ENCODE measurements at places on chromosomes 11 and 22.

DNA sequence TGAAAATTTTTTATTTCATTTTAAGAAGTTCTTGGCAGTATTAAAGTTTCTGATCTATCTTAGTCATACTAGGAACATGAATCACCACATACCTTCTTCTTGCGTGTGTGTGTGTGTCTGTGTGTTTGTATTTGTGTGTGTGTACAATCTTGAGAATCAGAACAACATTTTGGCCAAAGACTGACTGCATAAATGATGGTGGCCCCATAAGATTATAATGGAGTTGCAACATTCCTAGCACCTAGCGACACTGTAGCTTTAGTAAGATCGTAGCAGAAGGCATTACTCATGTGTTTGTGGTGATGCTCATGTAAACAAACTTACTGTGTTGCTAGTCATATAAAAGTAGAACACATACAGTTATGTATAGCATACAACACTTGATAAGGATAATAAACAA, 205.4 kb downstream of the FAM76B start:
- H3K4me3 ChIP-seq = no peak overlapping the region
- no peaks in the 10 kb centered on the region for H3K4me1 ChIP-seq
- H3K27ac ChIP-seq = no peak overlapping the region
- H3K27me3 ChIP-seq = no peaks in the 10 kb centered on the region

- no peak overlapping the region for H3K4me3 ChIP-seq
- H3K27me3 ChIP-seq = no peaks in the 10 kb centered on the region
- no peak for DNase-seq
- H3K36me3 ChIP-seq = no peaks in the 10 kb centered on the region
- peaks cover 12% of the 10 kb centered on the region for H3K4me1 ChIP-seq
These were observed 268.0 kb upstream of the ANO3 start for GRCh38 chr11:26063915-26064314.

- H3K27ac ChIP-seq = no peak overlapping the region
- DNase-seq = no peak
- H3K4me3 ChIP-seq = no peak overlapping the region
- H3K4me1 ChIP-seq = no peaks in the 10 kb centered on the region
These were observed 150.6 kb downstream of the DSCAML1 start for GRCh38 chr11:117646411-117646810.

DNA sequence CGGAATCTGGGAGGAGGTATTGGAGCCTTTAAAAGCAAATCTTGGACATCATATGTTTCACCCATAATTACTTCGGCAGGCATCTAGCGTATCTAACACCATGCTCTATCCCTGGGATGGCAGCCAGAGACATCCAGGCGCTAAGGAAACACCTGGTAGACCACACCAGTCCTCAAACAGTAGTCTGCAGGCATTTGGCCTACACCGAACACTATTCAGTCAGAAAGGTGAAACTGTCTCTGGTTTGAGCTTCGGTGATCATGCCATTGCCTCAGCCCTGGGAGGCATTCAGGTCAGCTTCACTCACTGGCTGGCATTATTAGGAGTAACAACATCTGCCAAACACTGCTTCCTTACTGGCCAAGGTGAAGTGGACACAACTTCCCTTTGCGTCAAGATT, 11.7 kb downstream of the SIRT3 start:
- H3K4me3 ChIP-seq = no peak overlapping the region
- no peaks in the 10 kb centered on the region for H3K4me1 ChIP-seq
- H3K27ac ChIP-seq = no peak overlapping the region
- H3K27me3 ChIP-seq = no peaks in the 10 kb centered on the region

GRCh38 chr11:67780056-67780455, 105.6 kb upstream of the ALDH3B2 start:
- no peaks in the 10 kb centered on the region for H3K36me3 ChIP-seq
- no peak overlapping the region for H3K27ac ChIP-seq
- H3K4me1 ChIP-seq = no peaks in the 10 kb centered on the region
- H3K4me3 ChIP-seq = no peak overlapping the region

DNA sequence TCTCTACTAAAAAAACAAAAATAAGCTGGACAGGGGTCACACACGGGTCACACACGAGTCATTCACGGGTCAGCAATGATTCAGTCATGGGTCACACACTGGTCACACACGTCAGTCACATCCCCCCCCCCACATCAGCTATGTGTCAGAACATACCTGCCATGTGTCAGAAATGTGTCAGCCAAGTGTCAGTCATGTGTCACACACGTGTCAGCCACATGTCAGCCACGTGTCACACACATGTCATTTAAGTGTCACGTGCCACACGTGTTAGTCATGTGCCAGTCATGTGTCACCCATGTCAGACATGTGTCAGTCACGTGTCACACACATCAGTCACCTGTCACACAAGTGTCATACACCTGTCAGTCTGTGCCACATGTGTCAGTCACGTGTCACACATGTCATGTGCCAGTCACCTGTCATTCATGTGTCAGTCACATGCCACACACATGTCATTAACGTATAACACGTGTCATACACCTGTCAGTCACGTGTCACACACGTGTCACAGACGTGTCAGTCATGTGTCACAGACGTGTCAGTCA, 28.7 kb upstream of the MMP20 start:
- no peaks in the 10 kb centered on the region for H3K4me1 ChIP-seq
- peak; percentile 4 for DNase-seq
- H3K4me3 ChIP-seq = no peak overlapping the region
- no peaks in the 10 kb centered on the region for H3K27me3 ChIP-seq

- H3K4me1 ChIP-seq = no peaks in the 10 kb centered on the region
- no peaks in the 10 kb centered on the region for H3K27me3 ChIP-seq
- H3K36me3 ChIP-seq = no peaks in the 10 kb centered on the region
- no peak overlapping the region for H3K4me3 ChIP-seq
These were observed 58.4 kb downstream of the KIRREL3 start for GRCh38 chr11:126942146-126942545.

GRCh38 chr11:57648801-57649735, 644 bp downstream of the YPEL4 start:
- DNase-seq = peak; percentile 65
- no peak overlapping the region for H3K27ac ChIP-seq
- H3K36me3 ChIP-seq = no peaks in the 10 kb centered on the region
- no peak overlapping the region for H3K4me3 ChIP-seq
- H3K4me1 ChIP-seq = peaks cover 63% of the 10 kb centered on the region

DNA sequence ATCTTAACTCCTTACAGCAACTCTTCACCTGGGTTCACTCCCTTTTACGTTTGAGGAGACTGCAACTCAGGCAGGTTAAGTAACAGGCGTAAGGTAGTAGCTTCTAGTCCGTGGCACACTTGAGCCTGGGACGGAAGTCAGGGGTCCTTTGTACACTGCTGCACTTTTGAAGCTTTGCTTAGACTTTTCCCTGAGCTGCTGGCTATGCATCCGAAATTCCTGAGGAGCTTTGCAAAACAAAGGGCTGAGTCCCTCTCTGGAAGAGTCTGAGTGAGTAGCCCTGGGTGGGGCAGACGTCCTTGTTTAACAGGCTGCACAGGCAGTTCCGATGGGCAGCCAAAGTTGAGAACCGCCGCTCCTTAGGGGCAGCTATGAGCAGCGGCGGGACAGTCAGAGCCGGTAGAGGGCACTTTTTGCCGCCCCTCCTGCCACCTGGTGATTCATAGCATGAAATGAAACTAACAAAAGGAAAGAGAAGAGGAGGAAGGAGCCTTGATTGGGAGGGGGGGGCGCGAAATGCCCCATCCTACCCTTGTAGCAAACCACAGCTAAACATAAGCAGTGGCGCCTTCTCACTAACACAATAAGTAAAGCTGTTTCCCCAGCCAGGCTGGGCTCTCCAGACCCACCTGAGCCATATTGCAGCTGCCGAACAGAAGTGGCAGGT, 1.4 kb downstream of the TMEM109 start:
- DNase-seq = peak; percentile 57
- peak overlapping the region; percentile 83 for H3K27ac ChIP-seq
- no peak overlapping the region for H3K4me3 ChIP-seq
- no peaks in the 10 kb centered on the region for H3K27me3 ChIP-seq
- peaks cover 17% of the 10 kb centered on the region for H3K4me1 ChIP-seq

DNA sequence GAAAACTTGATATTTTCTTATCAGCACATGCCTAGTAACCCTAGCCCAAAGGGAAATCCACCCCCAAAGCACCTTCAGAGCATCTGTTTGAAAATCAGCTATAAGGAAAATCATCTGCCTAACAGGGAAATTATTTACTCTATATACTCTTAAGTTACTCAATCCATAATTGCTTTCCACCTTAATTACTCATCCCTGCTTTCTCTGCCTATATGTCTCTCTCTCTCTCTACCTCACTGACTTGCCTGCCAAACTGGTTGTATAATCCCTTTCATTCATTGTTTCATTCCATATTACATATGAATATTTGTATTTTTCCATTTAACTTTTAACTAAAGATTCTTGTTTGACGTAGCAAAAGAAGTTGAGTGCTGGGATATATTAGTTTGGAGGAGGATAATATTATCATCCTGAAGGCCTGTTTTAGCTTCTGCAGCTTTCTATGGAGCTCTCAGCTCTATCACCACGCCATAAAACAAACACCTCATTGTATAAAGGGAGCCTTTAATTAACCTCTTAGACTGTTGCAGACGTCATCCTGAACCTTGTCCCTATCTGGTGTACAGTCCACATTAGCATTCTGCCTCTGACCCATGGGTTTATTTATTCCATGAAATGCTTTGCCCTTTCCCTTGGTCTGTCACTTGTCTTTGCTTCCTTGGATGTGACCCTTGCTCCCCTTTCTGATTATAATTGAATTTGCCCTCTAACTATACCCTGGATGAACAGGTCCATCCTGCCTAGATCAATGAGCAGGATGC, 98.9 kb downstream of the INSC start:
- no peak for DNase-seq
- no peaks in the 10 kb centered on the region for H3K36me3 ChIP-seq
- H3K27me3 ChIP-seq = no peaks in the 10 kb centered on the region
- no peak overlapping the region for H3K4me3 ChIP-seq
- H3K27ac ChIP-seq = no peak overlapping the region

- H3K36me3 ChIP-seq = peaks cover 56% of the 10 kb centered on the region
- DNase-seq = no peak
- no peaks in the 10 kb centered on the region for H3K4me1 ChIP-seq
- H3K4me3 ChIP-seq = no peak overlapping the region
- no peak overlapping the region for H3K27ac ChIP-seq
These were observed 11.8 kb downstream of the SAMM50 start for GRCh38 chr22:43967069-43967468.

DNA sequence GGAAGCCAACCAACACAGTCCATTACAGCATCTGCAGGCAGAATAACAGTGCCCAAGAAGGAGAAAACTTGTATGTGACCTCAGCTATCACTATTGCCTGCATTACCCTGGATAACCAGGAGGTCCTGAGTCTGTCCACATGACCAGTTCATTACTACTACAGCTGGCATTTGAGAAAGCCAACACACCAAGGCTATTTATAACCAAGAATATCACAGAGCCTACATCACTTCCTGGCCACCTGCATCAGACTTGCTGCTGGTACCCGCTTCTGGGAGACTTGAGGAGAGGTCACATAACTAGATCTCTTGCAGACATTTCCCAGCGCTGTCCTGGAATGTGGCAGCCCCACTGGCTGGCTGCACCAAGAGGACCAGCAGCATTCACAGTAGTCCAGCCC, 11.1 kb upstream of the OR56B4 start:
- no peak overlapping the region for H3K27ac ChIP-seq
- no peaks in the 10 kb centered on the region for H3K4me1 ChIP-seq

DNA sequence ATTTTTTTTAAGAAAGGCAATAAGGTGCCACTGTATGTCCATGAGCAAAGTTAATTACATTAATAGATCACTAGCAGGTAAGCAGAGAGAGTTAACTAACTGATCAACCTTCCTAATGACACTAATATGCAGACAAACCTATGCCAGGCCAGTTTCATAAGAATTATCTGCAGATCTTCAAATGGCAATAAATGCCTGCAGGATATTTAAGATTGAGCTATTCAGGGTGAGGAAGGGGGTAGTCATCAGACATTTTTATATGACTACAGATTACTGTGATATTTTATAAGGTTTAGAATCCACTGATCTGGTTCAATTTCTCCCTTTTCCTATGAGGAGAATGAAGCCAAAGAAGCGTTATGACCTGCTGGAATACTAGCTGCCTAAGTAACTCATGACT, 30.2 kb downstream of the CARD18 start:
- no peak overlapping the region for H3K4me3 ChIP-seq
- no peaks in the 10 kb centered on the region for H3K27me3 ChIP-seq
- H3K36me3 ChIP-seq = no peaks in the 10 kb centered on the region
- H3K4me1 ChIP-seq = no peaks in the 10 kb centered on the region

DNA sequence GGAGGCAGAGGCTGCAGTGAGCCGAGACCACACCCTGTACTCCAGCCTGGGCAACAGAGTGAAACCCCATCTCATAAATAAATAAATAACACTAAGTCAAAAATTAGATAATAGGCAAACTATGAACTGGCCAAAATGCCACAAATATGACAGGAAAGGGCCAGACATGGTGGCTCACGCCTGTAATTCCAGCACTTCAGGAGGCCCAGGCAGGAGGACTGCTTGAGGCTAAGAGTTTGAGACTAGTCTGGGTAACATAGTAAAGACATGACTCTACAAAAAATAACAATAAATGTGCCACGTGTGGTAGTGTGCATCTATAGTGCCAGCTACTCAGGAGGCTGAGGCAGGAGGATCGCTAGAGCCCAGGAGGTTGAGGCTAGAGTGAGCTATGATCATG, 19.9 kb downstream of the SEC14L6 start:
- no peak overlapping the region for H3K27ac ChIP-seq
- no peak for DNase-seq
- no peaks in the 10 kb centered on the region for H3K4me1 ChIP-seq
- no peaks in the 10 kb centered on the region for H3K36me3 ChIP-seq
- no peak overlapping the region for H3K4me3 ChIP-seq

DNA sequence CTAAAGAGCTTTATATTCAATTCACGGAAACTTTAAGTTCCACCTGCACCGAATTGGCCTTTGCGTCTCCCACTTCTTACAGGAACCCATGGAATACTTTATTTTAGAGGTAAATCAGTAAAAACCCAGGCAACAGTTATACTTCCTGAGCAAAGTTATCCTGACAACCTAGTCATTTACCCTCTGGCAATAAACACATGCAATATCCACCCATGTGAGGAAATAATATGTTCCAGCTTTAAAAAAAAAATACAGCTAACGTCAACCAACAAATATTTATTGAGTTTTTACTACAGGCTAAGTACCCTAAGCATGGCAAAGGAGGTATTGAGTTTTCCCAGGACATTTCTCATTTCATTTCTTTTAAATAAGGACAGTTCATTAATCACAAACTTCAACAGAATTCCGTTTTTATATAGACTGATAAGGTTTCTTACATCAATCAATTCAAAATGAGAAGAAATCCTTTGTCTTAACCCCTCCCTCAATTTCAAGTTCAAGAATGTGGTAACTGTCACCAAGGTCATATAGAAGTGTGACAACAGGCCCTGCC, 38.3 kb upstream of the CCDC34 start:
- peaks cover 5% of the 10 kb centered on the region for H3K4me1 ChIP-seq
- no peaks in the 10 kb centered on the region for H3K36me3 ChIP-seq
- H3K4me3 ChIP-seq = no peak overlapping the region
- no peak for DNase-seq

- H3K4me1 ChIP-seq = no peaks in the 10 kb centered on the region
- H3K36me3 ChIP-seq = no peaks in the 10 kb centered on the region
- DNase-seq = no peak
These were observed 80.4 kb downstream of the SERGEF start for GRCh38 chr11:17932472-17932871.

Data from lung (tissue), 17 donors.